Stimulated activated CD8-positive, alpha-beta memory T cell treated with anti-CD3 and anti-CD28 coated beads, Interleukin-7, amount 100 ng/mL, for 1 hour (primary cell): ENCODE measurements at places on chromosomes 3 and 15.

- no peak for DNase-seq
These were observed 890.9 kb upstream of the CFAP20DC start for GRCh38 chr3:59940718-59941117.

DNA sequence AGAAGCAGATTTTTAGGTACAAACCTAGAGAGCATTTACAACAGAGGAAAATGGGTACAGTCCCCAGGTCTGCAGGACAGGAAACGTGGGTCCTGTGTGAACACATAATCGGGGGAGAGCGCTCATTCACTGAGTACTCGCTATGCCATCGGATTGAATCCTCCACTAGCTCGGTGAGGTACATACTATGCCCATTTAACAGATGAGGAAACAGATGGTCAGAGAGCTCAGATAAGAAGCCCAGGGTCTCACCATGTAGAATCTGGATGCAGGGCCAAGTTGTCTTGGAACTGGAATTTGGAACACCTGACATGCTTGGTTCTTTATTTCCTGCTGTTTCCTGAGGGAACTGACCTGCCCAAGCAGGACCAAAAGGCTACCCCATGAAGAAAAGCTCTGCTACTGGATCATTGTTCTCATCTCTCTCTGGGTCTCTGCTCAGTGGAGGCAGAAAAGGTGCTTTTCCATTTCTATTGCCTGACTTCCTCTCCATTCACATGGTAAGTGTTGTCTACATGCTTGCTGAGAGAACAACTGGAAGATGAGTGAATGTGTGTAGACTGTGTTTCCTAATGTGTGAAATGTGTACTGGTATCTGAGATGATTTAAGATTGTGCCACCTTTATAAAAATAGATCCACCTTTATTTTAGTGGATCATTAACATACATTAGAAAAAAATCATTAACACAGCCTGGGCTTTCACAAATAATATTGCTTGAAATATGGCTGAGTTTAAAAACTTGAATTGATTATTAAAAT is 89.1 kb downstream of the TGFBR2 start:
- DNase-seq = no peak

DNA sequence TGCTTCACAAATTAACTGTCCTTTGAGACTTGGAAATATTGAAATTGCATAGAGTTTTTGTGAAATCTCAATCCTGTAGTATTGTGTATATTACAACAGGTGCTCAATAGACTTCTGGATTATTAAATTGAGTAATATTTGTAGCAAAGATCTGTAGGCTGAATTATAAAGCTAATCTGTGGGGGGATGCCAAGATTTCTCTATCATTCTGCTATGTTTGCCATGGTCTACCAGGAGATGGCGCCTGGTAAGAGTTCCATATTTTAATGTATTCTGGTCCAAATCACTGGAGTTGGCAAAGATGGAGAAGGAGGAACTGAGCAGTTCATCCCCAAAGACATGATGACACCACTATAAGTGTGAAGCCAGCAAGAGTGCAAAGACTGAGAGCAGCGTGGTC is 340.9 kb upstream of the TPRG1 start:
- DNase-seq = no peak

DNA sequence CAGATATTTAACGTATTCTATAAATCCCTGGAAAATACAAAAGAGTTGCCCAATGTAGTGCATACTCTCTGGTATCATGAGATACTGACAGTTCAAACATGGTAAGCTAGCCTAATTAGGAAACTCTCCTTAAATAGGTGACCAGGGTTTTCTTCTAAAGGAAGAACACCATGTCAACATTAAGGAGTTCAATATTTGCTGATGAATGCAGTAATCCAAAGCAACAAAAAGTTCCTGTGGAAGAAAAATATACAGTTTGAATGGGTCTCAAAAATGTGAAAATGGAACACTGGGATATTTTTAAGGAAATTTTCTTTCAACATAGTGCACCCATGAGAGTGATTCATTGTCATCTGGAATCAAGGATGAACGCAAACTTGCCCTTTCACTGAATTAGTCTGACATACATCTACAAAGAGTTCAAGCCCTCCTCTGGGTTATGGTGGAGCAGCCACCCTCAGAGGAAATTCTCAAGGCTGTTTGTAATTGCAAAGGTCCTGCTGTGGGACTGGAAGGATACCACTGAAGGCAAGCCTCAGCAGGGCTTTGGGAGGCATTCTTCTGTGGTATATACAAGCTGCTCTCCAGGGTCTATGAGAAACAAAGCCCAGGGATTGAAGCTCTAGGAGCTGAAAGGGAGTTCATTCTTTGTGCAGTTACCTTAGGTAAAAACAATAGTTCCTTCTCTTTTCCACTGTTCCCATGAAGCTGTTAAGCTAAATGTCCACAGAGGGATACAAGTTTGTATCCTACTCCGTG is 700.3 kb downstream of the TUSC7 start:
- DNase-seq = no peak

DNA sequence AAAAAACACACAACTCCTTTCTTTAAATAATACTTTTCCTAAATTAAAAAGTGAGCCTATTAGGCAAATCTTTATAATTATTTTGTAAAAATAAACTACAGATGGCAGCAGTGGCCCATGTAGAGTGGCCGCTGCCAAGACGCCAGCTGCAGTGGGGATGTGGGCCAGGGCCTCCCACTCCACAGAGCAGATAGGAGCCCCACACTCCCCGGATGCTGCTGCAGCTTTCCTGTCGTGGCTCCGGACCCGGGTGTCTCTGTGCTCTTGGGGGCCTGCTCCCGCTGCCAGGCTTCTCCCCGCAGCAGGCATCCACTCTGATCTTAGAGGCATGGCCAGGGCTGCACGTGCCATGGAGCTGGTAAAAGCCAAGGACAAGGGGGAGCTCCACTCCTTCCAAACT is 67.5 kb downstream of the PROS1 start:
- DNase-seq = no peak

GRCh38 chr3:103169289-103169688 is 734.5 kb downstream of the ZPLD1 start:
- DNase-seq = no peak

GRCh38 chr3:36196058-36196457 is 184.2 kb upstream of the STAC start:
- no peak for DNase-seq

GRCh38 chr15:61227950-61228936 is 859 bp downstream of the RORA start:
- no peak for DNase-seq

GRCh38 chr15:35603301-35603700 is 57.3 kb upstream of the DPH6 start:
- no peak for DNase-seq

DNA sequence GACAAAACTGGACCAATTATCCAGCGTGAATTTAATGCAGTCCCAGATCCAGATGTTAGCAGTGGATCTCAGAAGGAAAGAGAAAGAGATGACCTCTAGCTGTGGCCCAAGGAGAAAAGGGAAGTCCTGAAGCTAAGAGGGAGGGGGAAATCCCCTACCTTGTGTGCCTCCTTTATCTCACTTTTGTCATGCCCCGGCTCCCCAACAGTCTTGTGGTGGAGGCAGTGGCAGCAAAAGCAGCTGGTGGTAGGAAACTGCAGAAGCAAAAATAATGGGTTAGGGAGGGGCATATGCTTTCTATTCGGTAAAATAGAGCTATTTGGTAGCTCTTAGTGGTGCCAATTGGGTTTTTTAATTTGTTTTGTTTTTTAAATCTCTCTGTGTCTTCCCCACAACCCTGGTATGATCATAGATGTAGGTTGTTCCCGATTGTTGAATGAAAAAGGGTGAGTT is 56.5 kb downstream of the MCTP2 start:
- DNase-seq = no peak

GRCh38 chr3:11226042-11226370 is 46.2 kb upstream of the ATG7 start:
- DNase-seq = no peak

DNA sequence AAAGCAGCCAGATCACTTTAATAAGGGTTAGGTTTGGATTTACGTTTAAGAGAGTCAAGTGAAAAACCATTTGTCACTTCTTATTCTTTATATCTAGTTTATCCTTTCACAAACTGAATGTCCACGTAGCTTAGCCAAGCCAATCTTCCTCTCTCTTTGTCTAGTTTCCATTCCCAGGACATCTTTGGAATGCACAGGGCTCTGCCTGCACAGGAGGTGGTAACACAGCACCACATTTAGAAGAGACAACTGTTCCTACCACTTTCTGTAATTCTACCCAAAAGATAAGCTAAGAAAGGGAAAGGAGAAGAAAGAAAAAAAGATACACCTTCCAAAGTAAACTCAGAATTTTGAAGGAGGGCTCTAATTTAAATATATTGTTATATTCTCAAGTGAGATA is 67.9 kb downstream of the IGSF11 start:
- DNase-seq = no peak

GRCh38 chr15:50100486-50100885 is 18.5 kb downstream of the ATP8B4 start:
- no peak for DNase-seq

GRCh38 chr15:93476491-93477177 is 387.6 kb upstream of the RGMA start:
- no peak for DNase-seq
